Right lobe of liver (tissue), 6 donors: ENCODE measurements at places on chromosomes 12 and 14. TPM values are rescaled to one million over a fixed set of nuclear protein-coding genes. Genes with fewer than 3 reads are reported as not detected.

The ZCCHC8 gene
- total RNA-seq, result 8.6 TPM

The APOLD1 gene
- 0.27 TPM for total RNA-seq

The ACOT6 gene
- 0.68 TPM for total RNA-seq

The P2RX2 gene
- total RNA-seq, result not detected

- DNase-seq, result no peak
Observed at GRCh38 chr14:77880056-77880455, 80.1 kb downstream of the ADCK1 start.

DNA sequence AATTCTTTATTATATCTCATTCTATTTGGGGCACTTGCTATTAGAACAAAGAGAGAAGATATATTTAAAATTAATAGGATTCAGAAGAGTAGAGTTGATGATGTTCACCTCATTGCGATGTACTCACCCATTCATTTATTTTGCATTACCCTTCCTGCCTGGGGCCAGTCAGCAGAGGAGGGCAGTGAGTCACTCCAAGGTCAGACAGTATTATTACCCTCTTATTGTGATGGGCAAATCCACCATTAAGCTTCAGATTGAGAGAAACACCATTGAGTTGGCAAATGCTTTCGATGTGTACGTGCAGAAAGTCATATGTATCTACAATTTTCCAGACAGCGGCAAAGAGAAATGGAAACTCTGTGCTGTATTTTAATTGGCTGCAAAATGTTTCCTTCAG is 134.2 kb downstream of the BICD1 start:
- no peak for DNase-seq

- peak; percentile 51 for DNase-seq
Observed at GRCh38 chr12:9124383-9125031, 8.8 kb upstream of the A2M start.

- DNase-seq, result no peak
Observed at GRCh38 chr14:68970038-68970612, 9.0 kb downstream of the ACTN1 start.

DNA sequence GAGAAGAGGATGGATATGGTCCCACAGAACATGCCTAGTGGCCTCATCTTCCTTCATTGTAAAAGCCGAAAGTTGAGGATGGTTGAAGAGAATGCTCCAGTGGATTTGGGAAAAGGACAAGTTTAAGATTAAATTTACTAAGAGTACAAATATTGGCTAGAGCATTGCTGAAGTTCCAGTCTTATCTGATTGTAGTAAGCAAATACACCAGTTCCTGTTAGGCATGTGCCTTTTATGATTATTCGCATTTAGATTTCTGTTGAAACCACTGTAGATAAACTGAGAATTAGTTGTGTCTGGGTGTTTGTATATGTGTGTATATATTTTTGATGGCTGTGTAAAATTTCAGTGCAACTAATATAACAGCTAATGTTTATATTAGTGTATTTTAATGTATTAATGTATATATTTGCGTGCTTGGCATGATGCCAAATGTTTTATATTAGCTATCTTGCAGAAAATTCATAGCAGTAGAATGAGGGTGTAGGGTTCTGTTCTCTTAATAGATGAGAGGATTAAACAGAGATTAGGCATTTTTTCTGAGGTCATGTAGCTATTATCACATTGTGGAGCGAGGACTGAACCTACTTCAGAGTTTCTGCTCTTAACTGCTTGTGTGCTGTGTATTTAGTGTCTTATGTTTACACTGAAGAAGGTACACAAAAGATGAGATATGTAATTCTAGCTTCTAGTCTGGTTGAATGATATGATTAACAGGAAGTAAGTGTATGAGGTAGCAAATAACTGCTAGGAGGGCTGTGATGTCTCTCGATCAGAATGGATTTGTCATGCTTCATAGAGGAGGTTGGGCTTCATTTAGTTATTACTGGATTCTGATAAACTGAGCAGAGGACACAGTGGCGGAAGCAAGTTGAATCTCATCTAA is 21.1 kb downstream of the FKBP3 start:
- no peak for DNase-seq
